ENCODE measurements at places on chromosomes 12 and 14. TPM values are rescaled to one million over a fixed set of nuclear protein-coding genes. Genes with fewer than 3 reads are reported as not detected.

GRCh38 chr12:79690638-79691510, at the start of gene PAWR:
Gene PAWR, minus strand, starts transcription at chr12:79690964. Its CDS starts 720 bp downstream, at chr12:79690244.
- DNase-seq, result peak; percentile 93

DNA sequence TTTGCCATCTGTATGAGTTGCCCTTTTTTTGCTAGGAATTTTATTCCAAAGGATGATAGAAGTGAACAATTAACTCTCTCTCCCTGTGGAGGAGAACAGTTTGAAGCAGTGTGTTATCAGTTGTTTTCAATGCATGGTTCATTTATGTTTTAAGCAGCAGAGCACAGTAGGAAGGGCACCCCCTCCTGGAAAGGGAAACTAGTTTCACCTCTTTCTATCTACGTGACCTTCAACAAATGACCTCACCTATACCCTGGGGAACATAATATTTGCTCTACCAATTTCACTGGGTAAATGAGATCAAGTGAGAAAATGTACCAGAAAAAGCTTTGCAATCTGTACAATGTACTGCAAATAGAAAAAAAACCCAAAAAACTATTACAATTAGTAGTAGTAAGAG, 5.4 kb upstream of the DCP1B start:
- peak; percentile 46 for DNase-seq

GRCh38 chr12:57268264-57268663, 17.3 kb upstream of the STAC3 start:
- DNase-seq, result no peak

- DNase-seq, result no peak
These were observed 9.3 kb upstream of the CDK2AP1 start for GRCh38 chr12:123280971-123281370.

DNA sequence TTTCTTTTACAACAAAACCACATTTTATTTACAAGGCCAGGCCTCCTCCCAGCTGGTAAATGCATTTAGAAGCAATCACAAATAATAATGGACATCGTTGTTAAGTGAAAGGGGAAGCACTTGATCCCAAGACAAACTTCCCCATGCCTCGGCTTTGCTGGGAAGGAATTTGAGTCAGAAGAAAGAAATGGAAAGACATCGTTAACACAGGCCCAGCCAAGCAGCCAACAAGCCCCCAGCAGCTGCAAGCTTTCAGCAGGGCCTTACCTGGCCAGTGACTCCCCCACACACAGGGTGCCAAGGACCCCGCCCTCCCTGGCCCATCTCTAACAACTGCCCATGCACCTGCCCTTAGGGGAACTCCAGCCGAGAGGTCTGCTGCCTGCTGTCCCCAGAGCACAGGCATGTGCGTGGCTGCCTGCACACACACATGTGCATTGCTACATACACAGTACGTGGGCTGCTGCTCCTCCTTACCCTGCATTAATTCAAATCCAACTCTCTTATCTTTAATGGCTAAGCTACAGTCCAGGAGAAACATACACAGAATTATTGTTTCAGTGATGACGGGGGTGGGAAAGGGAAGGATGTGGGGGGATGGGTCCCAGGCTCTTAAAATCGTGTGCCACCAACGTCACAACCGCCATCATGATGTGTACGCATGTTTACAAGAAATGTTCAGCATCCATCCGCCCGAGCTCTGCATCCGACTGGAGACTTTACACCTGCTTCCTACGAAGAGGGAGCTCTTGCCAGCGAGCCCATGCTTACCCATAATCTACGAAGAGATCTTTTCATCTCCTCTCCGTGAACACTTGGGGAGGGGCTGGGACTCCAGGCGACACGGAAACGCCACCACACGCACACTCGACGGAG, 9.8 kb downstream of the BCL11B start:
- peak; percentile 41 for DNase-seq

GRCh38 chr12:50201987-50202521, 34.9 kb upstream of the CERS5 start:
- DNase-seq, result peak; percentile 74

DNA sequence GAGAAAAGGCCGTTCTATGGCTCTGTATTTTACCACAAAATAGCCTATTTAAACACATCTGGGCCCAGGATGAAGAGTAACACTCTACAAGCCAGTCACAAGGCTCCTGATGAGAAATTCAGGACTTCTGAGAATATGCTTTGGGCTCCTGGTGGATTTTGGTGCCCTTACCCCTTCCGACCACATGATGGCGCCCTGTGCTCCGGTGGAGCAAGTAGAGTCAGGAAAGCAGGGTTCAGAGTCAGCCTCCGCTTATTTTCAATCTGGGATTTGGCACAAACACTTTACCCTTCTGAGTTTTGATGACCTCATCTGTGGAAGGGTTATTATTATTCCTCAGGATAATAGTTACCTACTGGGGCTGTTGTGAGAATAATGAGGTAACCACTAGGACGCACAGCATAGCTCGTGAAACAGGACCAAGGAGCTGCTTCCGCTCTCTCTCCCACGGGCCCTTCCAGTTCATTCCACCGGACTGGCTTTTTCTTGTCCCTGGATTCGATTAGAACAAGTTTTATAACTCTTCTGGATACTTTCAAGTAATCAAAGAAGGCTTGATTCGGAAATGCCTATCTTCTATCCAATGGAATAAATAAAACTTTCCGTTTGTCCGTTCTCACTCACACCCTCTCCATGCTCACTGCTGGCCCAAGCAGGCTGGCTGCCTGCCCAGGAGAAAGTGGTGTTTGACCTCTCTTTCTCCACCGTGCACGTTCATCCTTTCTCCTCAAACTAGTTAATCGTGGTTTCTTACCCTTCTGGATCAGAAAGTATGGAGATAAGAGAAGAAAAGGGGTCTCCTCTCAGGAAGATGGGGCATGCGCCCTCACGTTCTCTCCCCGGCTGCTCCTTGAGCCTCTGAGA, 104.6 kb downstream of the GALC start:
- DNase-seq, result peak; percentile 82

DNA sequence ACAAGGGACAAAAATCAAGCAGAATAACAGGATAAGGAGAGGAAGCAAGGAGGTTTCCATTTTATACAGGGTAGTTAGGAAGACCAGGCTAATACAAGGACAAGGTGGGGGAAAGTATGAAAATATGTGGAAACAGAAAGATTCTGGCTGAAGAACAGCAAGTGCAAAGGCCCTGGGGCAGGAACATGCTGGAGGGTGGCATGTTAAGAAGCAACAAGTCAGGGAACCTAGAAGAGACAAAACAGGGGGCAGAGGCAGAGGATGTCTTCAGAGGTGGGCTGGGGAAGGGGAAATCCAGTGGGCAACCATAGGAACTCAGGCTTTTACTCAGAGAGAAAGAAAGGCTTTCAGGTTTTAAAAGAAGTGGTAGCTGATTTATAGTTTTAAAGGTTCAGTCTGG, 54.8 kb downstream of the NT5DC3 start:
- no peak for DNase-seq

- no peak for DNase-seq
These were observed 33.3 kb downstream of the WNK1 start for GRCh38 chr12:785706-786105.

- DNase-seq, result no peak
These were observed 4.3 kb upstream of the GPR19 start for GRCh38 chr12:12700254-12700653.

DNA sequence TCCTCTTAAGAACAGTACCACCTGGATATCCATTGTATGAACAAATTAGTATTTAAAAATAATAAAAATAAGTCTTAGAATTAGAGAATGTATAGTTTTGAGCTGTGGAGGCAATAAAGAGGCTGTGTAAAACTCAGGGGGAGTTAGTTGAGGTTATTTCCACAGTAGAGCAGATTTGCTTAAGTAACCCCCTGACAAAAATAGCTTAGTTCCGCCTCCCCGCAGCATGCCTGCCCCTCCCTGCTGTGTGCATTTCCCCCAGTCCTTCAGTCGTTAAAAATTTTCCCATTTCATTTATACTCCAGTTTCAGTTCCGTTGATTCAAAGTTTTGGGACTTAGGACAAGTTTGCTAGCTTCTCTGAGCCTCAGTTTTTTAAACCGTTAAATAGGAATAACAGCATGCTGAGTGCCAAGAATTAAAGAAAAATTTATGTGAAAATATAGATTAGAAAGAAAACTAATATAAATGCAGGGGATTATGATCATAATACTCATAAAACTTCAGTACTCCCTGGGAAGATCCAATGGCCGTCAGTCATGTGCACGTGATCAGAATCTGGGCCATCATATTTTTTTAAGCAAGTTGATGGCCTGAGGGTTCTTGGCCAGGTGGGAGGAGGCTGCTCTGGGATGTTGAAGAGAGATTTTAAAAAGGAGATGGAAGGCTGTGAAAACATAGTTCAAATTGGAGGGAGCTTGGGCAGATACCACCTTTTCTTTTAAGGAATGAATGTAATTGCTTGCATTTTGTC, 14.5 kb upstream of the SLC38A2 start:
- peak; percentile 67 for DNase-seq

GRCh38 chr12:21638054-21638891, 19.4 kb downstream of the LDHB start:
- no peak for DNase-seq

DNA sequence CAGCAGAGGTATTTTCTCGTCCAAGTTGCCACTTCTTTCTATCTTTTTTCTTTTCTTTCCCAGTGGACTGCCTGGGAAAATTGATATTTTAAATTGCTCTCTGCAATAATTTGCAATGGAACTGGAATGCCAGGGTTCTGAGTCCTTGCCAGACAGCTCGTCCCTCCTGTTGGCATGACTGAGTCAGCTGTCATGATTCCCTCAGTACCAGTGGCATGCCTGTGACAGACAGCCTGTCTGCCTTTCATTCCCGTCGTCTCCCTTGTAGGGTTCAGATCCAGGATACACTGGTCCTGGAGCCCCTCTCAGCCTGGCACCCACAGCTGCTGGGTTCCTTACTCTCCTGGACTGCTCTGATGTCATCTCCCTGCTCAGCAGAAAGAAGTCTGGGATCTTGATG, 84.8 kb downstream of the PTPN11 start:
- DNase-seq, result no peak

- no peak for DNase-seq
These were observed 56.4 kb upstream of the CISTR start for GRCh38 chr12:53808023-53808705.

- DNase-seq, result no peak
These were observed 174.5 kb upstream of the CNOT2 start for GRCh38 chr12:70068743-70069142.

DNA sequence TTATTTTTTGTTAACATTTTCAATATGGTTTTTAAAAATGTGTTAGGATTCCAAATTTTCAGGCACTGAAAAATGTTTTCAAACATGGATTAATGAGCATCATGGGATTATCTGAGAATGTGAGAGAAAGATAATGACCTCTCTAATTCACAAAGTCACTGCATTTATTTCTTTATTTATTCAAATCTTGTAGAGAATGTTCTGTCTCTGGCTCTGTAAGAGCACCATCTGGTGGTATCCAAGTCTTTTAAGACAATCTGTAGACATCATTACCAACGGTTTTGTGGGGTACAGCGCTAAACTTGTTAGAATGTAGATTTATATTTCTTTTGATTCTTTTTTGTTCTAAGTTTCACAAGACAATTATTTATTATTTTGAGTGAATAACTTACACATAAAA, 956.0 kb upstream of the NOVA1 start:
- peak; percentile 53 for DNase-seq

DNA sequence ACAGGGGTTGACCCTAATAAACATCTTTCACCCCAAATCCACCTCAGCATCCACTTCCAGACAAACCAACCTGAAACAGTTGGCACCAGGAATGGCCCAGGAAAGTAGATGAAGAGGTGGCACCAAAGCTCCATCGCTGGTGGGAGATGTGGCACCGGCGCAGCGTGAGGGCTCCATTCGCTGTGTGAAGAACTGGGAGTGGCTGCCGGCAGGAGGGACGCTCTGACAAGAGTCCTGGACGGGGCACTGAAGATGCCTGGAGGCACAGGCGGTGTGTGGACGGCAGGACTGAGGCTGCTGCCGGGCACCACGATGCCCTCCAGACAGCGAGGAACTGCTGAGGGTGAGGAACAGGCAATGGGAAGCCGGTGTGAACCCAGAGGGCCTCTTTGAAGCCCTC, 29.3 kb downstream of the DIO3 start:
- no peak for DNase-seq

- no peak for DNase-seq
These were observed 152.7 kb upstream of the KITLG start for GRCh38 chr12:88733008-88733407.

- peak; percentile 93 for DNase-seq
These were observed 34.5 kb upstream of the VRK1 start for GRCh38 chr14:96762650-96763049.

DNA sequence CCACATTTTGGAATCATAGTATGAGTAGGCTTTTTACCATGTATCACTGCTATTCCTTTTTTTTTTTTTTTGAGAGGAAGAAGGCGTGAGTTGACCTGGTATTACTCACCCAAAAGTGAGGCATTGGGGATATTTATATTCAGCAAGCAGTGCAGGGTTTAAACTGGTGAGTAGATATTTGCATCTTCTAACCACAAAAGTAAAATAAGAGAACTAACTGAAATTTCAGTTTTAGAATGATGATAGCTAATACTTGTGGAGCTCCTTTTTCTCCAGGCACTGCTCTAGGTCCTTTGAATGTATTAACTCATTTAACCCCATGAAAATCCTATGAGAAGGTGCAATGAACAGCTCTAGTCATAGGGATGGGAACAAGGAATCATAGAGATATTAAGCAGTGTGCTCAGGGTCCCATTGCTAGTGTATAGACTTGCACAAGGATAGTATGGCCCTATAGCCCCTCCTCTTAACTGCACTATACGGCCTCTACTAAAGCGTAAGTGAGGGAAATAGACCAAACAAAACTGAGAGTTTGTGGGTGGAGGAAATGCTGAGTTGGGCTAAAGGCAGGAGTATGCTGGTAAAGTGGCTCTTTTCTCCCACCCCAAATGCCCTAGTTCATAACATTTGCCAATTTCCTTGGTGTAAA, 104.3 kb upstream of the MAX start:
- no peak for DNase-seq

DNA sequence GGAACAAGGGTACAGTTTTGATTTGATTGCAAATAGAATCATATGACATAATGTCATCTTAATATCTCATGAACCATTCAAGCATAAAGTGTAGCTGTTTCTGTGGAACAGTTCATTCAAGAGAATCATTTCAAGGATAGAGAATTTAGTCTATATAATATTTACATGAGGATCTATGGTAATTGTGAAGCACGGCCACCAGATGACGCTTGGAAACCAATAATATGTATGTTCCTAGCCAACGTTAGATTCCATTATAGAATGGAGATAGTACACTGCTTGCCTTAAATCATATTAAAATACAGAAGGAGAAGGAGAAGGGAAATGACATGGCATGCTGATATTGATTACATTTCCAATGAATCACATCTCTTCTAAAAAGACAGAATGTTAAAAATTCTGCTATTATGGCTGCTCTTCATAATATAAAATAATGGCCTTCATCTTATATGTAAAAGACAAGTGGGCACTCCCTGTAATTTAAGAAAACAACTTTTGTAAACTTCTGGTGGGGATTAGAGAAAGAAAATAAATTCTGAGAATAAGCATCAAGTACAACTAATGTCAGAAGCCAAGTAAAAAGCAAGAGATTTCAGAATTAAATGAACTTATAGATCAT, 351.0 kb downstream of the NAV3 start:
- DNase-seq, result peak; percentile 63

GRCh38 chr12:80936353-80936641, 1.4 kb downstream of the LIN7A start:
- DNase-seq, result peak; percentile 74

Gene TGM1
- 0.63 TPM for total RNA-seq

Gene DENND5B
- total RNA-seq, result 19.3 TPM

Gene SYNDIG1L
- total RNA-seq, result 1.6 TPM

Gene CYP27B1
- 2.7 TPM for total RNA-seq

Gene DCN
- not detected for total RNA-seq

Gene TCTN2
- total RNA-seq, result 6.8 TPM

Gene OAS2
- total RNA-seq, result not detected

Gene BEST3
- total RNA-seq, result not detected

Gene HPD
- total RNA-seq, result not detected

Gene VDR
- total RNA-seq, result 1.1 TPM

Gene RABGGTA
- total RNA-seq, result 20.7 TPM

Gene PTGER2
- 1.3 TPM for total RNA-seq

Gene ANG
- total RNA-seq, result 2.3 TPM
